ENCODE measurements at places on chromosomes 12 and 14.

DNA sequence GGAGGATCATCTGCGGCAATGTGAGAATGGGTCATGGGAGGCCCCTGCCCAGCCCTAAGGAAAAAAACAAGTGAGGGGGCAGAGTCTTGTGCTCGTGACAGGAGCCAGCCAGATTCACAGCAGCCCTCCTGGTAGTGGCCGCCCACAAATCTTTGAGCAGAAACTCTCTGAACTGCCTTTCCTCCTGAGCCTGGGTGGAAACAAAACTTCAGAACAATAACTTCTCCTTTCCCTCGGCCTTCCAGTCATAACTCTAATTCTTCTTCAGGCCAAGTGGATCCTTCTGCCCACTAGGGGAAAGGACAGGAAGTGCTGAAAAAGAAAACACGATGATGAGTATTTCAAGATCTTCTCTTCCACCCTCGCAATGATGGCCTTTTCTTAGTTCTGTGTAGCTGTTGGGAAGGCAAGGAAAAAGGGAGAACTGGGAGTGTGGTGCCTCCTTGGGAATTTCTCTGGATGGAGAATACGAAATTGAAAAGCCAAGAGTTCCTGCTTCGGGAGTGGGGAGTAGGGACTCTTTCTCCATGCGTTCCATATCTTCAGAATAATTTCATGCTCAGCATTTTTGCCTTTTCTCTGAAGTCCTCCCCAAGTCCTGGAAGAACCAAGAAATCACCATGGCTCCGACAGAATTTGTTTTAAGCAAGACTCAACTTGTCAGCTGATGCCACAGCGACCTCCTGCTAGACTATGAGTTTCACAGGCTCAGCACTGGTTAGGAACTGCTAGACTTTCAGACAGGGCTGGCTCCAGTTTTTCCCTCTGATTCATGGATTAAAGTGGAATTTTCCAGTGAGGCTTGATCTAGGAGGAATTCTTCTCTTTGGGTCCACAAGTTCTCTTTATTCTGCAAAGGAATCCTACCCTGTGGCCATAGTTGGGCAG lies 188.9 kb downstream of the CAND1 start:
- no peak for DNase-seq

DNA sequence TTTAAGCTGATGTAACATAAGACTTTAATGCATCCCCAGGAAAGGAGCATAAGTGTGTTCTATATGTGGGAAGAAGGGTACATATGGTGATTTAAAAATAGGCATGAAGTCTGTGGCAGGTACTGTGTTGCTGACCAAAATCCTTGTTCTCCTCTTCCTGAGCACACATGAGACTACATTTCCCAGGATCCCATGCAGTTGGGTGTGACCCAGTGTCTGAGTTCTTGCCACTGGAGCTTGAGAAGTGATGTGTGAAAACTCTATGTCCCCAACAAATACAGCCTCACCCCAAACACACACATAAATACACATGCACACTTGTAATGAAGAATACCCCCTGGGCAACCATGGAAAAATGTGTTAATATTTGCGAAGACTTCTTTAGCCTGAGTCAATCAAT lies 8.5 kb upstream of the SMIM10L1 start:
- DNase-seq, result no peak

- no peak for DNase-seq
These were observed 170.5 kb downstream of the NDUFA12 start for GRCh38 chr12:94832780-94833681.

GRCh38 chr12:25705261-25705660 lies 152.2 kb upstream of the LMNTD1 start:
- no peak for DNase-seq

GRCh38 chr12:107571492-107571891 lies 114.1 kb upstream of the PWP1 start:
- DNase-seq, result no peak

GRCh38 chr14:51823706-51824105 lies 36.7 kb upstream of the GNG2 start:
- DNase-seq, result no peak

GRCh38 chr12:64207453-64207852 lies 14.6 kb downstream of the KICS2 start:
- DNase-seq, result no peak

DNA sequence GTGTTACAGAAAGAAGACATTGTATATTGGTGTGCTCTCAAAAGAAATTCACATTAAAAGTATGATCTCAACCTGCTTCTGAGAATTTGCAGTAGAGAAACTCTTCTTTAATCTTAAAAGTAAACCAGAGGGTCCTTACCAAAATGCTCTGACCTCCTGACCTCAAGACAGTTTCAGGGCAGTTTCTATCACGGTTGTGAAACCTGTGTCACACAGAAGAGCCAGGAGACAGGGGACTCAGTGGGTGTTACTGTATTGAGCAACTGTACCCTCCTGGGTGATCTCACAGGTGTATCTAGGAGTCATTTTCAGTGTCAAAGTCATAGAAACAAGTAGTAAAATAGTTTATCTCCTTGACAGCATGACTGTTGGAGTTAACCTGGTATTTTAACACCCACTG lies 178.0 kb downstream of the GRIP1 start:
- DNase-seq, result no peak

GRCh38 chr14:93230539-93230938 lies 23.5 kb downstream of the UBR7 start:
- no peak for DNase-seq

DNA sequence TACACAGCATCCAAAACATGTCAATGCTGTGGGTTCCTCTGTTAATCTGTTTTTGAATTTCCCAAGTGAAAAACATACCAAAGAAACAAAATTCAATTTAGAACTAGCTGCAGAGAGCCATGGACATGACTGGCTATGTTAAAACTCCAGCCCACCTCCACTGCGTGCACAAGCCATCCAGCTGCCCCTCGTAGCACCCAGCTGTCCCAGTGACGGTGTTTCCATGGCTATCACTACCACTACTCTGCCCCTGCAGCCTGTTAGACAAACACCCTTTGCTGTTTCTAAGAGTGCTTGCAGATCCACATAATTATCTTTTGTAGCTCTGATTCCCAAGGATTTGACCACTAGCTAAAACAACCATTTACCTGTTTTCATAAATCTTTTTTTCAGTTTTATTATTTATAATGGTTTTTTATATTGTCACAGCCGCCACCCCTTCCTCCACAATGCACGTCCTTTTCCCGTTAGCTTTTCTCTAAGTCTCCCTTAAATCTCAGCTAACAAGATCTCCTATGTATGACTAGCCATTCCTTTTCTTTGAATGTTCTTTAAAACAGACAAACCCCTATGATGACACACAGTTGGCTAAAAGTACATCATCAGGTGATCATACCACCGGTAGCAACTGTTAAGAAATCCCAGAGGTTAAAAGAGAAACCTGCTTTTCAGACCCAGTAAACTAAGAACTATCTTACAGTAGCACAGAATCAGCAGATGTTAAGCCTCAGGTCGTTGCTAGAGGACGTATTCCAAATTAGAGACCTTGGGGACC lies 37.8 kb upstream of the NAA30 start:
- DNase-seq, result no peak

DNA sequence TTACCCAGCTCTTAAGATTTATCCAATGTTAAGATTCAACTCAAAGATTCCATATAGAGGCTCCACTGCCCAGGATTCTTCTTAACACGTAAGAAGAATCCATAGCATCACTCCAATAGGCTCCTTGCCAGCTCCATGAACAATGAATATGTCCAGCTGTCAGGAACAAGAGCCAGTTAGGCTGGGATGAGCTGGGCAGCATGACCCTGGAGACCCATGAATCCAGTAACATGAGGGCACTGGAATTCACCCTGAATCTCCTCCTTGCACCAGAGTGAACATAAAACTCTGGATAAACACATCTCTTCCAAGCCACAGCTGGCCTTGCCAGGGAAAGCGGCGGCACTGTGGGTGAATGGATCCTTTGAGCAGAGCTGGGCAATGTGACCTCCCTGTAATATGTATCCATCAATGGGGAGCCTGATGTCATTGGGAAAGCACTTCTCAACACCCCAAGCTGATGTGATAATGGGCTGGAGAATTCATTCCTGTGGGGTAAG lies 24.4 kb upstream of the TC2N start:
- no peak for DNase-seq

All from activated CD4-positive, alpha-beta T cell treated with anti-CD3 and anti-CD28 coated beads for 1 hour (primary cell).